ENCODE measurements at places on chromosomes 4 and X.

DNA sequence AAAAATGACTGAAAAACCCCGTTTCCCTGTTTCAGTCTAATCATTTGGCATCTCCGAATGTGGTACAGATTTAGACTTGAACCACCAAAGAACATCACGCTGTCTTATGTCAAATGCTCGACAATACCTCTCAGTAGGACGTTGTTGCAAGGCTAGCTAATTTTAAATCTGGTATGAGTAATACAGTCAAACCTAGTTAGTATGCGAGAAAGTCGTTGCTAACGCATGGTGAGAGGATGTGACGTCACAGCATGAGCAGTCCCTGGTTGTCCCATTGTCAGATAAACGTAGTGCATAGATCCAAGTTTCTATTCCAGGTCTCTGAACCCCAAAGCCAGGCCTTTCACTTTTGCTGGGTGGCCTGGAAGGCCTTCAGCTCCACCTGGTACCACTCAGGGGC lies 44.7 kb downstream of the SETD7 start:
- no peak for DNase-seq

DNA sequence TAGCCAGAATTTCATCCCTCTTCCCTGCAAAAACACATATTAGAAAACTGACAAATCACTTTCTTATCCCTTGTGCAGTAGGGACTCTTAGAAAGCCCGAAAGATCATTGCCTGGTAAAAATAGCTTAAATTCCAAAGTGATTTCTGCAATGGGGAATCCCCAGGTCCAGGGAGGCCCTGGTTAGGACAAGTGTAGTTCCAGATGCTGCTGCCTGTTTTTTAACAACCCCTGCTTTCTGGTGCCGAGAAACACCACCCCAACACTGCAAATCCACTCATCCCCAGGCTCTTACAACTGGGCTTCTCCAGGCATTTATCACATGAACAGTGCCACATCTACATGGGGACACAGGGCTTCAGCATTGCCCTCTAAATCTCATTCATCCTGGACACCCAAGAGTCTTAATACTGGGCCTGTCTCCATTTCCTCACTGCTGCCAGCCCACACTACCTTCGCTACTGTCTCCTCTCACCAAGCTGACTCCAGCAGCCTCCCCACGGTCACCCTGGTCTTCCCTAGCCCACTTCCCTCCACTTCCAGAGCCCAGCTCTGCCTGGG lies 112.2 kb upstream of the PSAPL1 start:
- no peak for DNase-seq

GRCh38 chrX:19886883-19887531 lies 393 bp downstream of the SH3KBP1 start:
- DNase-seq, result peak; percentile 40

DNA sequence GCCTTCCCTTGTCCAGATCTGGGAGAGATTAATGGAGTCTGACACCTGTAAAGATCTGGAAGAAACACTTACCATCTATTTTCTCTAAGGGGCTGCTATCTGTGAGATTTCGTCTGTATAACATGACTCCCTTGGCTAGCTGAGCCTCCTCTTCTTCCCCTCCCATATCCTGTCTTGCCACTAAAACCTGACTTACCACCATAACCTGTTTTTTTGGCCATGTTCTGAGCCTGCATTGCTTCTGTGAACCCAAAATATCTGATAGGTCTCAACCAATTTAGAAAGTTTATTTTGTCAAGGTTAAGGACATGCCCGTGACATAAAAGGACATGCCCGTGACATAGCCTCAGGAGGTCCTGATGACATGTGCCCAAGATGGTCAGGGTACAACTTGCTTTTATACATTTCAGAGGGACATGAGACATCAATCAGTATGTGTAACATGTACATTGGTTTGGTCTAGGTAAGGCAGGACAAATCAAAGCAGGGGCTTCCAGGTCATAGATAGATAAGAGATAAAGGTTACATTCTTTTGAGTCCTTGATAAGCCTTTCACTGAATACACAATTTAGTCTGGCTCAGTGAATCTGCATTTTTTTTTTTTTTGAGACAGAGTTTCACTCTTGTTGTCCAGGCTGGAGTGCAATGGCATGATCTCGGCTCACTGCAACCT lies 11.4 kb downstream of the MGST2 start:
- no peak for DNase-seq

DNA sequence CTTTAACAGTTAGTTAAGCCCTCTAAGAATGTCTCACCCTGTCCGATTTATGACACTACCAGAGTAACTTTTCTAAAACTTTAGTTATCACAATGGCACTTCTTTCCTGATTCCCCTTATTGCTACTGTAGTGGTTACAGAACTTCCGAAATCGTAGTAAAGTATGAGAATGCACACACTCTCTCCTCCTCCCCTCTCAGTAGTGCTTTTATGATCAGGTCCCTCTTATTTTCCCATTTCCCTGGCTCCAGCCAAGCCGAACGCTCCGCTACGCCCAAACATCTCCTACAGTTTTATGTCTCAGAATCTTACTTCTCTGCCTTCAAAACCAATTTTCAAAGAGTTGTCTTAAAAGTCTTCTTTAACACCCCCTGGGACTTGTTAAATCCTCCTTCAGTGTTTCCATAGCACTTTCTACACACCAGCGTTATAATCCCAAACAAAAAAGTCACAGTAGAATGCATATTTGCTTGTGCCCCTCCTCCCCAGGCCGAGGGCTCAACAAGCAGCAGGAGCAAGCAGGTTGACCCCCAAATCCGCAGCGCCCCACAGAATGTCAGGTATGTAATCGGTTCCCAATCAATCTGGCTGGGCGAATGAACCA lies 671 bp downstream of the HPF1 start:
- no peak for DNase-seq

DNA sequence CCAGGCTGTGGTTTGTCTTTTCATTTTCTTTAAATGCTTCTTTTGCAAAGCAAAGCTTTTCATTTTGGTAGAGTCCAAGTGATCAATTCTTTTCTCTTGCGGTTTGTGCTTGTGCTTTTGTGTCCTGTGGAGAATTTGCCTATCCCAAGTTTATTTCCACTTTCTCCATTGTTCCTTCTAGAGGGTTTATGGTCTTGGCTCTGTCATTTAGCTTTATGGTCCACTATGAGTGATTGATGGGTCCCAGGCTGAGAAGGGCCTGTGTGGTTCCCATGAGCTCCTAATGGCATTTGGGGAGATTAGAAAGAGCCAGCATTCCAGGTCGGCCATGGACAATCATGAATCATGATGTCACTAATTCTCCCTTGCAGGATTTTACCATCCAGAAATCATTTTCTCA lies 86.5 kb downstream of the CPZ start:
- DNase-seq, result no peak

DNA sequence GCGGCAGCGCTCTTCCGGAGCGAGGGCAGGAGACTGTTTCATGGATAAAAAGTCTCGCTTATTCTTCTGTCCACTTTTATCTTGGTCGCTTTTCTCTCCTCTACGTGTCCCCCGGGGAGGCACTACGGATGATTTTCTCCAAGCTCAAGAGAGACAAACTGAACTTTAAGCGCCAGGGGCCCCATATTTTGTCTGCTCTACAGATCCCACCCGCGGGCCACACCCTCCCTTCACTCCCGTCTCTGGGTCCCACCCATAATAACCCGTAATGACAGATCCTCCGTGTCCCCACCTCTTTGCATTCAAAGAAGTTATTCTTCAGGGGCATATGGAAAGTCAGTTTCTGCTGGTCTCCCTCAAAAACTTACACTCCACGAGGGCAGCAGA lies at the start of gene CORIN:
TSS of gene CORIN (minus strand) at position 160 of the 387 bp plus-strand sequence. CDS start at position 42, 118 bp downstream.
- DNase-seq, result no peak
